ENCODE measurements at places on chromosomes 2 and 18.

GRCh38 chr2:17296686-17297085 is 221.6 kb downstream of the RAD51AP2 start:
- DNase-seq, result no peak

DNA sequence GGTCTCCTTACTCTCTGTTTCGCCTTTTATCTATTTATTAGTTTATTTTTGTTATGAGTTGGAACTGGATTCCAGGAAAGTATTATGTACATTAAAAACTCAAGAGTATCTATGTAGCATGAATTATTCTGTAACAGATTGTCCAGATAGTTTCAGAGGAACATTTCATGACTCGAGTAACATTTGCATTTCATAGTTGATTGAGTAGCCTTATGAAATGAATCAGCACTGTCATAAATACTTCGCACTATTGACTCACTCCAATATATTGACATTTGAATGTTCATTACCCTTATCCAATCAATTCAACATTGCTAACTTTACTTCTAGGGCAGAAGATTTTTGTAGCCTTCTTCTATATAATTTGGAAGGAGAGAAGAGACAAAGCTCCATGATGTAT is 11.3 kb upstream of the VRK2 start:
- DNase-seq, result no peak

DNA sequence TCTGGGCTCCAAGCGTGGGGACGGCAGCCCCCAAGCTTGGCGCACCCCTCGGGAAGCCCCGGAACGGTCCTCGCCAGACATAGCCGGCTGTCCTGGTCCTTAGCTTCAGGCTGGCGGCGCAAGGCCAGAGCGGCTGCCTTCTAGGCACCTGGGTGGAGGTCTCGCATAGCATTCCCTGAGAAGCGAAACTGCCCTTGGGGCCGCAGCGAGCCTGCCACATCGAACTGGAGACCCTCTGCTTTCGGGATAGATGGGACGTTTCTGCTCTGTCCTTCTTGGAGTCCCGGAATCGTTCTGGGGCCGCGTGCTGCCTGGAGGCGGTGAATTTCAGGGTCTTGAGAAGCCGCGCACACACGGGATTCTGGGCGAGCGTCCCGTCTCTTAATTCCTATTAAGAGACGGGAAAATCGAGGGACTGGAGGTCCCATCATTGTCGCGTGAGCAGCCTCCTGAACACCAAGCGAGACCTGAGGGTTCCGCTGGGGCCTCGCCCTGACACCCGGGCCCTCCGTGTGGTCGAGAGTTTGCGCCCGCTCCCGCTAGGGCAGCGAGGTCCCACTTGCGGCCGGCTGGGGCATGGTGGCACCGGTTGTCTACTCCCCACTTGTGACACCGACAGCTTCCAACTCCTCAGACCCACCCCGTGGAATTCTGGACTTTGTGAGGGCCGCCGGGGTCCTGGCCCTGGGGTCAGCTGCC is 9.7 kb upstream of the EN1 start:
- DNase-seq, result no peak

DNA sequence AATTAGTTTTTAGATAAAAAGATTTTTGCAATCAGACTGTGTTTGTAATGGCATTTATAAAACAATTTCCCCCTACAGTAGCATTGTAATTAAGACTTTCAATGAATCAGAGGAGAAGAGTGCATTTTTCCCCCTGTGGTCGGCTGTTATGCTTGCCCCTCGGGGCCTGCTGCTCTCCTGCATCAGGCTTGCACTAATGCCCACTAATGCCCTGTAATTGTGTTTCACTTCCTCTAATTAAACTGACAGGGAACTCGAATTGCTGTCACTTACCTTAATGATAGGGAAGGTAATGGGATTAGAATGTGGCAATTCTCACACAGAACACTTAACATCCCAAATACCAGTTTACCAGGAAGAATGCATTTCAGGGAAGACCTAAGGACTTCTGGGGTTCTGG is 61.2 kb upstream of the LRRTM1 start:
- no peak for DNase-seq

- DNase-seq, result no peak
Observed at GRCh38 chr2:207236156-207236935, 70.6 kb upstream of the KLF7 start.

DNA sequence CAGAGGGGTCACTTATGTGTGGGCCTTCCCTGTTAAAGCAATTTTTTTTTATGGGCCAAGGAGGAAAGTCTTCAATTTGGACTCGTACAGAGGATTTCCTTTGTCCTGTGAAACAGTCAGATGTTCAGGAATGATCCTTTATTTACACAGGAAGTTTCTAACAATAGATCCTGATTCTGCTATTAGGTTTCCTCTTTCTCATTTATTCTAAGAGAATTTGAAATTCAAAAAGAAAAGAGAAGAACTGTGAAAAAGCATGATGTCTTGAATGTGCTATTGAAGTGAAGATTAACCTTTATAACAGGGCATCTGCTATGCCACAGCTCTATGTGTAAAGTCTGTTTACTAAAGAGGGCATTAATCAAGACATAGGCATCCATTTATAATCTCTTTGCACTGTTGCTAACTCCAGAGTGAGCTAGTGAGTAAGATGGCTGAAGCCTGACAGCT is 105.3 kb upstream of the FAM98A start:
- DNase-seq, result no peak

DNA sequence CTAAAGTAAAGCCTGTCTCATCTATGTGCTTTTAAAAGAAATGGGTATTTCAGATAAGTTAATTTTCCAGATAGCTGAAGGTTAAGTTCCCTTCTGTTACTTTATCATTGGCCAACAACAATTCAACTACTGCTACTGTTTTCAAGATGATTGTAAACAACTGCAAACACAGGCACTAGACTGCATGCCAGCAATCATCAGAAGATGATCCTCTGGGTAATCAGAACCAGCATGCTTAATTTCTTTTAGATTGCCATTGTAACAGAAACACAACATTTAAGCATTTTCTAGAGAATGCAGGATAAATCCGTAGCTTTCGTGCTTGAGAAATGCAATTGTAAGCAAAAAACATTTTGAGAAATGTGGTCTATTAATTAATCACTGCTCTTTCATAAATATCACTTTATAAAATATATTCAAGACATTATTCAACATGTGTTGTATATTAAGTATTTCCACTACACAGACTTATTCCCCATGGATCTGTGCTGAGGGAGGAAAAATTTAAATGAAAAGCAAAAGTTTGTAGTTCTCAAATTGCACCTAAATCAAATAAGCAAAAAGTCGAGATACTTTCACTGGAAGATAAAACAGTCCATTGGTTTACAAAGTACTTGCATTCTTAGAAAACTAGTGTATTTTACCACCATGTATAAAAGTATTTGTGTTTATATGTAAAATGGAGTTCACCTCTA is 133.7 kb downstream of the ATL2 start:
- no peak for DNase-seq

GRCh38 chr2:204115137-204116056 is 178.8 kb downstream of the ICOS start:
- no peak for DNase-seq

- no peak for DNase-seq
Observed at GRCh38 chr2:12642332-12642731, 74.4 kb upstream of the TRIB2 start.

- DNase-seq, result no peak
Observed at GRCh38 chr2:237996021-237996593, 29.3 kb downstream of the UBE2F start.

- no peak for DNase-seq
Observed at GRCh38 chr2:151614606-151615306, 119.5 kb downstream of the NEB start.

GRCh38 chr18:32891797-32892196 is 119.0 kb upstream of the KLHL14 start:
- no peak for DNase-seq

- DNase-seq, result no peak
Observed at GRCh38 chr2:48274040-48274439, 255.9 kb upstream of the STON1 start.

DNA sequence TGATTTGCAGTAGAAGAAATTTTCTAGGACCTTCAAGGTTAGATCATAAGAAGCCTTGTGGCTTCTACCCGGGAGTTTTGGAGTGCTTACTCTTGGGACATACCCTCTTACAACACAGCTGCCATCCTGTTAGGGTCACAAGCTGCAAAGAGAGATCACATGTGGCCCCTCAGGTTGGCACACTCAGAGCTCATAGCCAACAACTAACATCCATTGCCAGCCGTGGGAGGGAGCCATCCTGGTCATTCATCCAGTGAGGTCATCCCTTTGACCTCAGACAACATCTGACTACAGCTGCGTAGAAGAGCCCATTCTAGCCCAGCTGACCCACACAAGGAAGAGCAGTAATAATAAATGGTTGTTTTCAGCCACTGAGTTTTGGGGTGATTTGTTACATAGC is 76.9 kb upstream of the NABP1 start:
- no peak for DNase-seq

DNA sequence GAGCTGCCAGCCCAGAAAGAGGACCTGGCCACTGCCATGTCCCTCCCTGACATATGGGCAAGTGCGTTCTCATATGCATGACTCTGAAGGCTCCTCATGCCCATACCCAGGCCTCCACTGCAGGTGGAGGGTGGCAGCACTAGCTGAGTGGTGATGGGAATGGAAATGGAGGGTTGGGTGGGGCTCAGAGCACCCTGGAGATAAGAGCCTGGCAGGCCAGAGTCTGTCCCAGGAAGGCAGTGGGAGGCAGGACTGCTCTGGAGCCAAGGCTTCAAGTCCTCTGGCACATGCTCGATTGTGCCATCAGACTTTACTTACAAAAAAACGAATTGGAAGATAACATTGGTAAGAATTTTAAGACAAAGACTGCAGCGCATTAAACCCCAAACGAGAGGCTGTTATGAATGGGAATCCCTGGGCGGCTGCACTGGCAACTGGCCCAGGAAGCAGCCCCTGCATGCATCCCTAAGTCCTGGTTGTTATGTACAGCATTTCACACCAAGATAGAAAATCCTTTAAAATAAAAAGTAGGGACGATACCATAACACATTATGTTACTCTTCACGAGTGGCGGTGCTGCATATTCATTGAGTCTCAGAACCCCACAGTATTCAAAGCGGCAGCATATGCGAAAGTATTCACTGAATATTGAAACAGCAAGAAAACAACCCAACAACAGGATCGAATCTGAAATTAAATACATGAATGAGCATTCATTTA is 81.7 kb upstream of the FAM98A start:
- no peak for DNase-seq

GRCh38 chr2:16425462-16426336 is 239.9 kb downstream of the CYRIA start:
- DNase-seq, result no peak

GRCh38 chr18:24262087-24262486 is 123.2 kb downstream of the CABYR start:
- DNase-seq, result no peak

GRCh38 chr18:46097801-46098615 is at the start of gene ATP5F1A:
TSS of gene ATP5F1A (minus strand) at chr18:46098296. CDS start at chr18:46098231, 65 bp downstream.
- DNase-seq, result peak; percentile 60

DNA sequence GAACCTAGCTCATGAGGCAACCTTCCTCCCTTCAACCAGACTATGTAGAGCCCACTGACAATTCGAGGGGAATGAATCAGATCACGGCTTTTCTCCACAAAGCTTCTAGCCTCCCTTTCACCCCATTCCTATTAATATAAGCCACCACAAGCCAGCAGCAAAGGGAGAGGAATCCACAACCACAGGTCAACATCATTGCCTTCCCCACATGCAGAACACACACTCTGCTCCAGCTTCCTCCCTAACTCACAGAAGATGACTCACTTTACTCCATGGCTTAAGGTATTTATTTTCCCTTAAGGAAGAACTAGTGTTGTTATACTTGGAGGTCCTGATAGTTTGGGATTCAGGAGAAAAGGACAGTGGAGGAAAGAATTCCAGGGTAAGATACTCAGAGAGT is 272.2 kb downstream of the C1D start:
- no peak for DNase-seq

DNA sequence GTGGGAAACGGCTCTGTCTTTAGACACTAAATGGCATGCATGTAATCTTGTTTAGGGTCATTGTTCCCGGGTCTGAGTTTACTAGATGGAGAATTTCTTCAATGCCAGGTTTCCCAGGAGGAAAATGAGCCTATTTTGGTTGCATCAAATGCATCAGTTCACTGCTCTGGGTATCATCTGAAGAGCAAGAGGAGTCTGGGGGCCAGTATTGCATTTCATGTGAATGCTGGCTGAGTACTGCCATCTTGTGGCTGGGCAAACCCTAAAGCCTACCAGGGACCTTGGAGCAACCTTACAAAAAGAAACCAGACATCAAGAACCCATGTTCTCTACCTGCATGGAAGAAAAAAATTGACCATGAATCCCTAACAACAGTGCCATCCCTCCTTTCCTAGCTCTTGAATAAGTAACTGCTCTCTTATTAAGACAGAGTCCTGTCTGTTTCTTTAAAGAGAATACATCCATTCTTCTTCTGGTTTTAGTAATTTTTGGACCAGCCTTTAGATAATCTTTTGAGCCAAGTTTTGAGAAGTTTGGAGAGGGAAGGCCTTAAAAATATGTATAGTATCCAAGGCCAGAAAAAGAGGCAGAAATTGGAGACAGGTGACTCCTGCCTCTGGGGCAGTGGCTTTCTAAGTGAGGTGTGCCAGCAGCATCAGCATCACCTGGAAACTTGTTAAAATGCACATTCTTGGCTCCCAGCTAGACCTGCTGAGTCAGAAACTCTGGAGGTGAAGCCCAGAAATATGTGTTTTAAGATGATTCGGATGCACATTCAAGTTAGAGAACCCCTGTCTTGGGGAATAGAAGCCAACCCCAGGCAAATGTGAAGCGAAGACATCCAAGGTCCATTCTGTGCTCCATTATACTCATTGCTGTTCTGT is 261.0 kb upstream of the CXCR4 start:
- no peak for DNase-seq

DNA sequence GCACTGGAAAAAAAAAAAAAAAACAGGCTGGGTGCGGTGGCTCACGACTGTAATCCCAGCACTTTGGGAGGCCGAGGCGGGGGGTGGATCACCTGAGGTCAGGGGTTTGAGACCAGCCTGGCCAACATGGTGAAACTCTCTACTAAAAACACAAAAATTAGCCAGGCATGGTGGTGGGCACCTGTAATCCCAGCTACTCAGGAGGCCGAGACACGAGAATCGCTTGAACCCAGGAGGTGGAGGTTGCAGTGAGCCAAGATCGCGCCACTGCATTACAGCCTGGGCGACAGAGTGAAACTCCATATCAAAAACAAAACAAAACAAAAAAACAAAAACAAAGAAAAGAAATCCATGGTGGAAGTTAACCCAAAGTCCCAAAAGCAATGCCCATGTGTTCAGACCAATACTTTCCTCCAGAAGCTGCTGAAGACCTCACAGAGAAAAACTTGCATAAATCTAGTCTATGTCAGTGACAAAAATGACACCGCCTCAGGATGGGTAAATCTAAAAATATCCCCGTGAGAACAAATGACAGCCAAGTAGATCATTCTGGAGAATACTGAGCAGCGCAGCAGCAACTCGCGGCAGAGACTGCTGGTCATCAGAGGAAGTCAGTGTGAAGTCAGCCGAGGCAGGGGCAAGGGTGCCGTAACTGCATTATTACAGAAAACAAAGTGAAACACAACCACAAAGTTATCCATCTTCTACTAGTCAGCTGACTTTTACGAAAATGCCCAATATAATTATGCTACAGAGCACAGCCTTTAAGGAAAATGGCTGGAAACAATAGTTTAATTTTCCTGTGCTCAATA is 41.0 kb downstream of the LPIN2 start:
- no peak for DNase-seq

- no peak for DNase-seq
Observed at GRCh38 chr2:39188960-39189494, 54.7 kb downstream of the CDKL4 start.
